MV-4-11 (cell line): ENCODE measurements at places on chromosomes 1 and 21.

- no peak for DNase-seq
Observed at GRCh38 chr1:116538544-116538943, 32.3 kb downstream of the CD58 start.

DNA sequence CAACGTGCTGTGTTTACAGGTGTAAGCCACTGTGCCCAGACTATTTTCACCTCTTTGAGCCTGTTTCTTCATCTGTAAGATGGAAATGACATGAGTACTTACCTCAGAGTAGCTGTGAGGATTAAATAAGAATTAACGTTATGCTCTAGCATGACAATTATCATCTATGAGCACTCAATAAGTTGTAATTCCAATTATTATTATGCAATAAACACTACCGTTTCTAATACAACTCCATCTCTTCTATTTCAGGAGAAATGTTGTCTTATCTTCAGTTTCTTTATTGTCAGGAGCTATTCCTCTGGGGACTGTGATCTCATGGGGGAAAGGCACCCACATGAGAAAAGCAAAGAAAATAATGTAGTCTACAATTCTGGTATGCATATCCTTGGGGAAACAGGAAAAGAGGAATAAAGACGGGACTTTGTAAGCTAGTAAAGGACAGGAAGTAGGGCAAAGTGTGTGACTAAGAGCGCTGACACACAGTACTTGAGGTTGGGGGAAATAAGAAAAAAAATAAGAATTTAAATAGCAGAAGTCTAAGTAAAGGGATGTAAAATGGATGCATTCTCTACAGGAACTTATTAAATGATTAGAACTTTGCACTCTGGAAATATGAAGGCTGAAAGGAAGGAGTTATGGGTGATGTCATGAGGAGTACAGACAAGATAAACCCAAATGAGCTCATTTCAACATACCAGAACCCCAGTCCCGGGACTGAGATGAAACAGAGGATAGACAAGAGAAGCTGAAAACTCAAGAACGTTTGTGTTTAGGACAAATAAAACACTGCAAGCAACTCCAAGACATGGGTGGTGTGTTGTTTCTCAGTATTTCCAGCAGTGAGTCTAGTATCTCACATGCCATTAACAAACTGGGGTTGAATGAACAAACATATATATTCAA, 9.8 kb downstream of the PHC2 start:
- peak; percentile 72 for DNase-seq

DNA sequence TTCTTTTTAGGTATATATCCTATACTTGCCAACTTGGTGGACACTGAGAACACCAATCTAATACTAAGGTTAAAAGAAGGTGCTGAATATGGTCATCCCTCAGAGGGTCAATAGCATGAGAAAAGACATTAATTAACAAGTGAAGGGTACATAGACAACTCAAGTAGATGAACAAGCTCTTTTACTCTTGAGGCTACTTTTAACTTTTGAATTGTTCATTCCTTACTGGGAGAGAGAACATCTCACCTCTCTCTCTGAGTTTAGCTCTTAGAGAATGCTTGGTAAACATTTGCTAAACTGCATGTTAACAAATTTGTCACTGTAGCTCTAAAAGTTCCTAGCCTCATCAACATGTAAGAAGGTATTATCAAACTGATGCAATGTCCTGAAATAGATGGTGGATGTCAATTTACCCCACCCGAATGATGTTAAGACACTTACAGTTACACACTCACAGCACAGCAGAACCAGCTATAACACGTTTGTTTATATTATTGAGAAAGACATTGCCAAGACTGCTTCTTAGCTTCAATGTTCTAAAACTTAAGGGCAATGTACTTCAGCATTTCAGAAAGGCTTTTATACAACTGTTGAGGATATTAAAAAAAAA, 35.9 kb downstream of the HEATR1 start:
- DNase-seq: no peak

DNA sequence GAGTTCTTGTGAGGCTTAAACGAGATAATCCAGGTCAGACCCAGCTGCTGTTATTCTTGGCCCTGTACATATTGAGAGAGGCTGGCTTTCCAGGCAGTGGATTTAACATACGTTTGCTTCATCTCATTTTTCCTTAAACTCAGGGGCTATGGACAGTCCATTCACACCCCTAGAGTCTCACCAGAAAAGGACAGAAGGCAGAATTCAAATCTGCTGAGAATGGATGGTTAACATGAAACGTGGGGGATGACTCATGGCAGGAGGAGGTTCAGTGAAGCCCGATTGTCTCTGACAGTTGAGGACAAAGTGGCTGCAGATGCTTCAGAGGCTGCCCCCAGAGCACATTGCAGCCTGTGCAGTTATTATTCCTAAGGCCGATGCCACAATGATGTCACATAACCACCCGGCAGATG, 39.5 kb downstream of the TGFB2 start:
- DNase-seq: peak; percentile 16

- DNase-seq: no peak
Observed at GRCh38 chr1:41503538-41504113, 19.1 kb upstream of the EDN2 start.

GRCh38 chr1:69485616-69486015, 82.1 kb upstream of the LRRC7 start:
- DNase-seq: no peak

- no peak for DNase-seq
Observed at GRCh38 chr1:203559523-203559922, 65.6 kb downstream of the OPTC start.

GRCh38 chr1:25204797-25205480, 27.4 kb downstream of the SYF2 start:
- DNase-seq: peak; percentile 48

DNA sequence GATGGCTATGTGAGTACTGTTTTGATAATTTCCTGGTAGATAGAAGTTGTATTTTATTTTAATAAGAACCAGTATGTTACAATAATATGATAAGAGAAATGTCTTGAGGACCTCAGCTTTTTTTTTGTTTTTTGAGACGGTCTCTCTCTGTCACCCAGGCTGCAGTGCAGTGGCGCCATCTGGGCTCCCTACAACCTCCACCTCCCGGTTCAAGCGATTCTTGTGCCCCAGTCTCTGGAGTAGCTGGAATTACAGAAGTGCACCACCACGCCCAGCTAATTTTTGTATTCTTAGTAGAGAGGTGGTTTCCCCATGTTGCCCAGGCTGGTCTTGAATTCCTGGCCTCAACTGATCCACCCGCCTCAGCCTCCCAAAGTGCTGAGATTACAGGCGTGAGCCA, 968.1 kb upstream of the ADGRL4 start:
- DNase-seq: no peak

DNA sequence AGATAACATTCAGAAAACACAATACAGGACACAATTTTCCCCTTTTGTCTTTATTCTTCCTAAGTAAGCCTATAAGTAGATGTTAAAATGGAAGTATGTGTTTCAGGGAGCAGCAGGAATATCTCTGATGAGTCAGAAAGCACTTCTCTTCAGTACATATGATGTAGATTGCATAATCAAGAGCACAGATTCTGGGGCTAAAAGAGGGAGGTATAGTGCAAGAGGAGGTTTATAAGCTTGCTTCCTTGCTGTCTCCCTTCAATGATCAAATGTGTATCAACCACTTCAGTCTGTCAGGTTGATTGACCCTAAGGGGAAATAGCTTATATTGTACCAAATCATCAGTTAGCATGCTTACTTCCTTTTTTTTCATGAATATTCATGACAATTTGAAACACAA, 822.8 kb downstream of the BRINP3 start:
- DNase-seq: no peak

GRCh38 chr1:213371525-213371846, 320.4 kb downstream of the RPS6KC1 start:
- DNase-seq: no peak

DNA sequence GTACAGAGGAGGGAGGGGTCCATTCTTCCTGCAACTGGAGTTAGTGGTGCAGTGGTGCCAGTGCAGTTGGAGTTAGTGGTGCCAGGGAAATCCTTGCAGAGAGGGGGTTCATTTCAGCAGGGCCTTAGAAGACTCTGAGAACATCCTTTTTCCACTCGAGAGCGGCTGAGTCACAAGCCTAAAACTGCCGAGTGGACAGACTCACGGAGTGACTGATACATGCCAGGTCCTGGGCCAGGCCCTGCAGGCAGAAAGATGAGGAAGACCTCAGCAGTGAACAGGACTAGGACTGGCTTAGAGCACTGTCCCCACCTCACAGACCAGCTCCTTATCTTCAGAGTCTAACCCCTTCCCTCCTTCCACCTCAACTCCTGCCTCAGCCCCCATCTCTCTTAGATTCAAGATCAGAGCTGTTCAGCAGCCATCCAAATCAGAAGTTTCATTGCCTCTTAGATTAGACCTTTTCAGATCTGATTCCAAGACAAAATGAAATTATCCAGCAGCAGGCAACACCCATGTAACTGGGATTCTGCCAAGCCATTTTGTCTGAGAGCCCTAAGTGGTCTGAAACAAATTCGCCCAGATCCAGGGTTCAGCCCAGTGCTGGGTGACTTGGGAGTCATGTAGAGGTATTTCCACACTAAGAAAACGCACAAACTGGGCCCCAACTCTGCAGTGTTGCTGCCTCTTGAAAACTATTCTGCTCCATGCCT, 12.7 kb upstream of the IKBKE start:
- DNase-seq: no peak

DNA sequence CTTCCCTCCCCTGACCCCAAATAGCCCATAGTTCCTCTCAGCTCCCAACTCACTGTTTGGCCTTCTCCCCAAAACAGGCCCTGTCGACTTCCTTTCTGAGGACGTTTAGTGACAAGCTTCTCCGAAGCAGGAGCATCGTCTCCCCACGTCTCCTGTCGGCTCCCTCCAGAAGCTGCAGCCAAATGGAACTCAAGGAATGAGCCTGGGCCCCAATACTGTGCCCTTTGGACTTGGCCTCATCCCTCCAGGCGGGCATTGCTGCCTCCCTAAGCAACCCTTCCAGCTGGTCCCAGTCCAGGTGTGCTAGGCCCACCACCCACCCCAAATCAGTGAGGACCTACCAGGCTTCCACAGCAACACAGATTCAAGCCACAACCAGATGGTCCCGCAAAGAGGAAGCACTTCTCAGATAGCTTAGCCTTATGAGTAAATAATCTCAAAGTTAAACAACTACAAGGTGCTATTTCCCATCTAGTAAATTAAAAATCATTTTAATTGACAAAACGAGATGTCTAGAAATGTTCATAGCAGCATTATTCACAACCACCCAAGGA, 33.0 kb downstream of the ACOT7 start:
- DNase-seq: no peak

DNA sequence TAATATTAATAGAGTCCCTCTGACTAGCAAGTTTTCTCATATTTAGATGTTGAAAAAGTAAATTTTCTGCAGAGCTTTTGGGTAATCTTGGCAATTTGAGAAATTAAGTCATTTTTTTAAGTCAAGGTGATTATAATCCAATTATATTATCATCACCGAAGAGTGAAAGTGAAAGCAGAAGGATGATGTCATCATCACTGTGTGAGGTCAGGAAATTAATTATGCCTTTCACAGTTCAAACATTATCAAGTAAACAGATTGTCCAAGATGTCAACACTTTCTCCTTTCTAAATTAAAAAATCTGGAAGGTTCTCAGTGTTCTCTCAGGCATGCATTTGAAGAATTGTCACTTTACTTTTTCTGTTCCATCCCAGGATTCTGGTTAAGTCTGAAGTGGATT, 296.0 kb downstream of the TBX15 start:
- DNase-seq: no peak

- DNase-seq: no peak
Observed at GRCh38 chr1:63512584-63512983, 10.4 kb downstream of the ITGB3BP start.

DNA sequence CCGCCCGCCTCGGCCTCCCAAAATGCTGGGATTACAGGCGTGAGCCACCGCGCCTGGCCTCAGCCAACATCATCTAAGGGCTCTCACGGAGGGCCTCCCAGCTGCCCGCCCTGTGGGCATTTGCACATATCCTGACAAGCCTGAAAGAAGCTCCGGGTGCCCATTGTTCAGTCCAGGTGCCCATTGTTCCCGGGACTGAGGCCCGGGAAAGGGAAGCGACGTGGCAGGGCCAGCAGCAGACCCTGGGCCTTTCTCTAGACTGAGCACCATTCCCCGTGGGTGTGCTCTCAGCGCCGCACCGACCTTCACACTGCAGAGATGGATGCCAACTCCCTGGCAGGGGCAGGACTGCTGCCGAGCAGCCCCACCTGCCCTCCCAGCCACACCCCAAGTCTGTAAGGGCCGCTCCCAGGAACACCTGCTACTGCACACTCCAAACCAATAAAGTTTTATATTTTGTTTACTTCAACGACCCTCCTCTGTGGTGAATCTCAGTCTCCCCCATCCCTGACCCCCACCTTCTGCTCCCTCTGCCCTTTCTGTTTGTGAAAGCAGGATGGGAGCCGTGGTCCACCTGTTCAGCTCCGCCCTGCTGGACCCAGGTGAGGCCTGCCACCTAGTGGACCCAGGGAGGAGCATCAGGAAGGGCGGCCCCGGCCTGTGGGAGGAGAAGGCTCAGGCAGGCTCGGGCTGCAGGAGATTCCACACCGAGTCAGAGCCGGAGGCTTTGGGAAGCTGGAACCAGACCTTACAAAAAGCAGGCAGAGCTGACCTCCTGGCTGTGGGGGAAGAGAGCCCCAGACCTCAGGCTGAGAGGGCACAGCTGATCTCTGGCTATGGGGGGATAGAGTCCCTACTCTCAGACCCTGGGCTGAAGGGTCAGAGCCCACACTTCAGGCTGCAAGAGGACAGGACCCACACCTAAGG, 1.1 kb upstream of the TMEM82 start:
- peak; percentile 17 for DNase-seq

GRCh38 chr1:10674700-10675609, 121.5 kb downstream of the CASZ1 start:
- DNase-seq: no peak

DNA sequence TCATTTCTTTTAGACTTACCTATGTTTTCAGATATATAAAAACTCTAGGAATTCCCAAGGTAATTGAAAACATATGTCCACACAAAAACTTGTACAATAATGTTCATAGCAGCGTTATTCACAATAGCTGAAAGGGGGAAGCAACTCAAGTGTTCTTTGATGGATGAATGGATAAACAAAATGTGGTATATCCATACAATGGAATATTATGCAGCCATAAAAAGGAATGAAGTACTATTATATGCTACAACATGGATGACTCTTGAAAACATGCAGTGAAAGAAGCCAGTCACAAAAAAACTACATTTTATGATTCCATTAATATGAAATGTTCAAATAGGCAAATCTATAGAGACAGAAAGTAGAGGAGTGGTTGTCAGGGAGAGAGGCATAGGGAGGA, 62.2 kb upstream of the WDR26 start:
- no peak for DNase-seq

- DNase-seq: no peak
Observed at GRCh38 chr1:50047916-50048694, 24.4 kb upstream of the AGBL4 start.

GRCh38 chr1:84768634-84769033, 78.4 kb upstream of the SSX2IP start:
- DNase-seq: no peak

- peak; percentile 99 for DNase-seq
Observed at GRCh38 chr1:202348509-202349205, at the start of gene PPP1R12B. Gene PPP1R12B, plus strand, starts transcription at chr1:202348699. Its CDS starts 153 bp downstream, at chr1:202348852.

- DNase-seq: no peak
Observed at GRCh38 chr1:200373811-200374231, 36.0 kb downstream of the ZNF281 start.
